ENCODE measurements at places on chromosomes 5 and 9.

DNA sequence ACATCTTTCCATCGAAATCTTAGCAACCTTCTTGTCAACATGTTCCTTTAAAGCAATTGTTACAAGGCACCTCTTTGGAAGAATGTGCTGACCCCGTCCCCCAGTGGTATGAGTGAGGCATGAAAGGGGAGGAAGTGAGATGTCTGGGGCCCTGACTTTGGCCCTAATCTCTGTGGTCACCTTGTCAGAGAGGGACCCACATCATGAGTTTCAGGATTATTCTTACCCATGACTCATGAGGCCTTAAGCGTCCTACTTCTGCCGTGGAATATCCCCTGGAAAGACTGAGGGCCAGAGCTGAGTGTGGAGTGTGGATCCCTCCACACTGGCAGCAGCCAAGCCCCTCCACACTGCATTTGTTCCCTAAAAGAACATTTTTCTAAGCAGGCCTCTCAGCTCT is 81.2 kb downstream of the FSTL4 start:
- no peak for DNase-seq
- H3K27me3 ChIP-seq, result no peaks in the 10 kb centered on the region
- no peak overlapping the region for H3K27ac ChIP-seq

DNA sequence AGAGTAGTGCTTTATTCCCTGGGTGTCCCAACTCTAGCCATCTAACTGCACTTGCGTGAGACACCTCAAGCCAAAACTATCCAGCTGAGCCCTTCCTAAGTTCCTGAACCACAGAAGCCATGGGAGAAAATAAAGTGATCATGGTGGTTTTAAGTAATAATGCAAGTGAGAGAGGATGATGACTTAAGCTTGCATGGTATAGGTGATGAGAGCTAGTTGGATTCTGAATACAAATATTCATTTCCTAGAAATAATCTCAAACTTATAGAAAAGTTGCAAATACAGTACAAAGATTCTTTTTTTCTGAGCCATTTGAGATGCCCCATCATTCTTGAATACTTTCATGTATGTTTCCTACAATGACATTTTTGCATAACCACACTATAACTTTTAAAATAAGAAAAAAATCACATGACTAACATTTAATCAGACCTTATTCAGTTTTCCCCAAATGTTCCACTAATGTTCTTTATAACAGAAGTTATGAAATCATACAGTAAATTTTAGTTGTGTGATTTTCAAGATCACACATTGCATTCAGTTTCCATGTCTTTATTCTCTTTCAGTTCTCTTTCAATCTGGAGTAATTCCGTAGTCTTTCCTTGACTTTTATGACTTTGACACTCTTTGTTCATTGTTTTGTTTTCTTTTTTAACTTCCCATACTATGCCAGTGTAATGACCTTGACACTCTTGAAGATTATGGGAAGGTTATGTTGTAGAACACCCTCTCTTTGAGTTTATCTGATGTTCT is 5.5 kb upstream of the AK3 start:
- DNase-seq, result no peak
- no peaks in the 10 kb centered on the region for H3K36me3 ChIP-seq
- H3K27me3 ChIP-seq, result no peaks in the 10 kb centered on the region

GRCh38 chr9:69034071-69034470 is 1.5 kb upstream of the FXN start:
- no peaks in the 10 kb centered on the region for H3K4me1 ChIP-seq
- no peak overlapping the region for H3K27ac ChIP-seq
- H3K27me3 ChIP-seq, result no peaks in the 10 kb centered on the region
- H3K36me3 ChIP-seq, result no peaks in the 10 kb centered on the region

- H3K27me3 ChIP-seq, result no peaks in the 10 kb centered on the region
- H3K4me3 ChIP-seq, result no peak overlapping the region
- no peaks in the 10 kb centered on the region for H3K36me3 ChIP-seq
- H3K4me1 ChIP-seq, result peaks cover 43% of the 10 kb centered on the region
- DNase-seq, result peak; percentile 33
Measured at GRCh38 chr5:155735388-155735787, 591.6 kb upstream of the SGCD start.

DNA sequence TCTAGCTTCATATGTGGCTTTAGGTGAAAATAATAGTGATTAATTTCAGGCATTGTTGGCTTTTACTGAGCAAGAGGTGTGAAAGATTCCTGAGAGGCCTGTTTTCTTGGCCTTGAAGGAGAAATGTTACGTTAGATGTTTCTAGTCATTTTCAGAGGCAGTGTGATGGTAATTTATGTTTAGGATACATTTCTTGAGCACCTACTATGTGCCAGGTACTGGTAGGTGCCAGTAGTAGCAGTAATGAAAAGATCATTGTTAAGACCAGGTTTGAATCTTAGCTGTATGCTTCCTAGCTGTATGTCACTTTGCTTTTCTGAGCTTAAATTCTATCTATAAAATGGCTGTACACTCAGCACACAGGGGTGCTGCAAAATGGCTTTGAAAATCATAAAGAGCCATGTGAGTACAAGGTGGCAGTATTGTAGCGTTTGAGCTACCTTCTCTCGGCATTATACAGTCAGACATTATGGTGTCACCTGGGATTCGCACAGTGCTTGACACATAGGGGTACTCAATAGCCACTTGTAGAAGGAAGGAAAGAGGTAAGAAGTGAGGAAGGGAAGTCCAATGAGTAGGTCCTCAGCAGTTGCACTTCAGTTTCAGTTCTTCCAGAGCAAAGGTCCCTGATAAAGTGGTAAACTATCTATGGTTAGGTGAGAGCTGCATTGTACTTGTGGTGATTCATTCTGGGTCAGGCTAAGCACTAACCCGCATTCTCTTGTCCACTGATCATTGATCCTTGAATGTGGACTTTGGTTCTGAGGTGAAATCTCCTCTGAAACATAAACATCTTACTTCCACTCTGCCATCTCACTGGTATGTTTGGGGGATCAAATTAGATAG is 166.5 kb upstream of the NR3C1 start:
- no peaks in the 10 kb centered on the region for H3K4me1 ChIP-seq
- no peak for DNase-seq
- no peaks in the 10 kb centered on the region for H3K27me3 ChIP-seq
- H3K36me3 ChIP-seq, result no peaks in the 10 kb centered on the region

DNA sequence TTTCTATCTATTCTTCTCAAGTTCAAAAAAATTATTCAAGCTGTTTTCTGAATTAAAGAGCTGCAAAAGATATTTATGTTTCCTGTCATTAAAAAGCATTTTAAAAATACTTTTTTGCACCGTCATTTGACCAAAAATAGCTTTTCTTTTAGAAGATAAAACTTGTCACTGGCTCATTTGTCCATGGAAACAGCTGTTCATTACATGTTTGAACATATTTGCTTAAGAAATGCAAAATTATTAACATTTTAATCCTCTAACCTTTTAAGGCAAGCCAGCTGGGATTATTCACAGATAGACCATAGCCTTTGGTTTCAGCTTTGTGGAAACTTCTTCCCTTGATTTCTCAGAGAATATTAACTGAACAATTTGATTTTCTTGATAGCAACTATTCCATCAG is 393.9 kb downstream of the TUSC1 start:
- H3K27ac ChIP-seq, result no peak overlapping the region
- no peak for DNase-seq
- no peaks in the 10 kb centered on the region for H3K27me3 ChIP-seq
- no peaks in the 10 kb centered on the region for H3K36me3 ChIP-seq

GRCh38 chr5:33994845-33995244 is 10.4 kb upstream of the SLC45A2 start:
- no peaks in the 10 kb centered on the region for H3K36me3 ChIP-seq
- H3K4me3 ChIP-seq, result no peak overlapping the region
- H3K27me3 ChIP-seq, result no peaks in the 10 kb centered on the region
- no peak for DNase-seq
- H3K27ac ChIP-seq, result no peak overlapping the region

DNA sequence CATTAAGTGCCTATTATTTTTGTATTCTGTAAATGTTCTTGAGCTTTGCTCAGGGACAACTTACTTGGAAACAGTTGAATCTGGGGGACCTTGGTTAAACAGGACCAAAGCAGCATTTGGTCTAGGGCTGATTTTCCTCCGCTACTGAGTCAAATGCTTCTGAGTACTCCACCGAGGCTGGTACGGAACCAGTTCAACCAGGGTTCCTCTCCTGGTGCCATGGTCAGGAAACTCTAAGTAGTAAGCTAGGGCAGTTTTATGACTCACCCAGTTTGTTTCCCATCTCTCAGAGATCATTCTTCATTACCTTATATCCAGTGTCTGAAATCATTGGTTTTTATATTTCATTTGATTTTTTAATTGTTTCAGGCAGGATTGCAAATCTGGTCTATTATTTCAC is 111.9 kb upstream of the TNFAIP8 start:
- no peaks in the 10 kb centered on the region for H3K27me3 ChIP-seq
- DNase-seq, result no peak
- no peak overlapping the region for H3K4me3 ChIP-seq
- H3K4me1 ChIP-seq, result no peaks in the 10 kb centered on the region
- H3K36me3 ChIP-seq, result peaks cover 83% of the 10 kb centered on the region

DNA sequence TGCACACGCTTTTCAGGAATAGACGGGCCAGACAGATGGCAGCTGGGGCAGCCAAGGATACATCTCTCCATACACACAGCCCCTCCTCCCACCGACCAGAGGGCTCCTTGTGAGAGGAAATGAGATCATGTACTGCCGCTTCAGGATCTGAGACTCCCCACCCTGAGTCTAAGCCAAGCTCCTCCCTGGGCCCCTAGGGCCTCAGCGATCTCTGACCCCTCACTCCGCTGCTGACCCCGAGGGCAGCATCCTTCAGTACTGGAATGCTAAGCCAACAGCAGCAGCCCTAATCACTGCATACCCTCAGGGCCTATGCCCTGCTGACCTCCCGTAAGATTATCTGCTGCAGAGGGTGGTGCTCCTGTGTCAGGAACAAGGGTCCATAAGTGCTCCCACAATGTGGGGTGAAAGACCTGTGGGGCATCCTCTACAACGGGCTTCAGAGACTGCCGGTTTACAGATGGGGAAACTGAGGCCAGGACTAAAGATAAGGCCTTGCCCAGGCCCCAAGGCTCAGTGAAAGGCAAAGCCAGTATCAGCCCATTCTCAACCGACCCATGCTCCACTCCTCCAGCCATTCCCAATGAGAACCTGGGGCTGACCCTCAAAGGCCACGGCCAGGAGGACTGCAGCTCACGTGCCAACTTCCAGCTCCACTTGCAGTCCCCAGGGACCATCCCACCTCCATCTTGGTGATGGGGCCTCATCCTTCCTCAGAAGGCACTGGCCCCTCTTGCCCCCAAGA is 37.5 kb downstream of the BICD2 start:
- H3K4me3 ChIP-seq, result no peak overlapping the region
- no peak for DNase-seq
- H3K36me3 ChIP-seq, result no peaks in the 10 kb centered on the region
- H3K27me3 ChIP-seq, result no peaks in the 10 kb centered on the region
- H3K27ac ChIP-seq, result no peak overlapping the region

- no peaks in the 10 kb centered on the region for H3K36me3 ChIP-seq
- no peak overlapping the region for H3K4me3 ChIP-seq
- DNase-seq, result no peak
- no peak overlapping the region for H3K27ac ChIP-seq
- H3K27me3 ChIP-seq, result no peaks in the 10 kb centered on the region
- H3K4me1 ChIP-seq, result peaks cover 6% of the 10 kb centered on the region
Measured at GRCh38 chr5:172534229-172535107, 80.1 kb upstream of the SH3PXD2B start.

GRCh38 chr5:135839566-135839965 is 5.1 kb downstream of the SLC25A48 start:
- H3K27me3 ChIP-seq, result no peaks in the 10 kb centered on the region
- no peak overlapping the region for H3K4me3 ChIP-seq
- no peak for DNase-seq
- H3K27ac ChIP-seq, result no peak overlapping the region

- H3K4me3 ChIP-seq, result no peak overlapping the region
- no peaks in the 10 kb centered on the region for H3K27me3 ChIP-seq
- peaks cover 15% of the 10 kb centered on the region for H3K36me3 ChIP-seq
- H3K4me1 ChIP-seq, result no peaks in the 10 kb centered on the region
Measured at GRCh38 chr9:3296536-3296935, 229.3 kb downstream of the RFX3 start.

DNA sequence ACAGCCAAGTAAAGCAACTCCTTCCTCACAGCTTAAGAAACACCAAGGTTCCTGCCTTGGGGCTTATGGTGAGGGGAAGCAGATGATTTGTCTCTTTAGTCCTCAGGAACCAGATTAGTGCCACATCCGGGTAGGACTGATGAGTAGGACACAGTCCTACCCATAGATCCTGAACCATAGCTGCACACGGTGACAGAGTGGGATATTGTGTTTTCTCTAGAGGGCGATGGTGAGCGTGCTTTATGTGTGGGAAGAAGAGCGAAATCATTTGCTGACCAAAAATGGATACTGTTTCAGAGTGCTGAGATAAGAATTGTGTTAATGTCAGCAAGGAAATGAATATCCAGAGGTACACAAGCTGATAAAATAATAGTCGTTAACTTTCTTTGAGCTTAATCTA is 209.0 kb upstream of the FBXL7 start:
- DNase-seq, result no peak
- H3K27me3 ChIP-seq, result no peaks in the 10 kb centered on the region
- no peak overlapping the region for H3K27ac ChIP-seq
- H3K4me3 ChIP-seq, result no peak overlapping the region
- H3K4me1 ChIP-seq, result no peaks in the 10 kb centered on the region
- no peaks in the 10 kb centered on the region for H3K36me3 ChIP-seq

GRCh38 chr5:71922584-71923106 is 184.6 kb upstream of the MAP1B start:
- no peaks in the 10 kb centered on the region for H3K36me3 ChIP-seq
- H3K4me3 ChIP-seq, result no peak overlapping the region
- H3K27me3 ChIP-seq, result no peaks in the 10 kb centered on the region

DNA sequence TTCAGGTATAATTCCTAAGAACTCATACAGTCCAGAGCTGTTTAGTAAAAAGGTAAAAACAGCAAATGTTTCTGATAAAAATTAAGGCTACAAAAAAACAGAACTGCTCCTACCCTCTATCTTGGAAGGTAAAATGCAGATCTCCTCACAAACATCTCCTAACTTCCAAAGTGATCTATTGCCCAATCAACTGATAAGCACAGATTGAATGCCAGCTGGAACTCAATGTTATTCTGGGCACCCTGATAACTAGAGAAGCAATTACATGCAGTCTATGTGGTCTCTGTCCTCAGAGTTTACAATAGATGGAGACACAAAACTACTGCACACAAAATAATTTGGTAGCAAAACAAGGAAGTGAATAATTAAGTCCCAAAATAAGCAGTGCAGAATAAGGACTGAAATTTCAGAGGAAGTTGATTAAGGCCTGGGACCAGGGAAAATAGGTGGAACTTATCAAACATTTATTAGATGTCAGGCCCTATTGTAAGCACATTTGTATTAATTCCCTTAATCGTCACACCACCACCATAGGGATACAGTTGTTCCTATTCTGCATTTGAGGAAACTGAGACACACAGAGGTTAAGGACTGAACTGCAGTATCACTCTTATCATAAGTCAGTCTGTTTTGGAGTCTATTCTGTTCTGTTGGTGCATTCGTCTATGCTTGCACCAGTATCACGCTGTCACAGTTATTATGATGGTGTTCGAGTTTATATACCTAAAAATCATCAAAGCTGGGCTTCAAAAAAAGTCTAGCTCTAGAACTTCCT is 102.2 kb upstream of the TARS1 start:
- H3K36me3 ChIP-seq, result no peaks in the 10 kb centered on the region
- H3K27me3 ChIP-seq, result no peaks in the 10 kb centered on the region
- no peaks in the 10 kb centered on the region for H3K4me1 ChIP-seq
- H3K4me3 ChIP-seq, result no peak overlapping the region
- no peak overlapping the region for H3K27ac ChIP-seq
